ENCODE measurements at places on chromosomes 5 and 9. TPM values are rescaled to one million over a fixed set of nuclear protein-coding genes. Genes with fewer than 3 reads are reported as not detected.

DNA sequence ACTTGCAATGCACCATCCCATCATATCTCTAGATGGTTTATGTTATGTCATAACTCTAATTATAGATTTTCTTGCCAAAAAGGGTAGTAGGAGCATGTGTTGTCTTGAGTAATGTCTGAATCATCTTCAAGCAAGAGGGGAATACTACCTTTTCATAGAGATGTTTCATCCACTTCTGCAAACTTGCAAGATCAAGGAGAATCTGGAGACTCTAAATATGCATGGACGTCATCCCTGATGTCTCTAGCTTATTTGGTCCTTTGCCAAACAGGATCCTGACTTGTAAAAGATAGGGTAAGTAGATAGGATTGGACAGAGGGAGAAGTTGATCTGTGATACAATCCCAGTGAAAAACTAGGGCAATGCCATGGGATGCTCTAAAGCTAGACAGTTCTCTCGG, 246.5 kb downstream of the DMRTA1 start:
- no peak for DNase-seq

- DNase-seq: no peak
These were observed 5.5 kb upstream of the TNIP1 start for GRCh38 chr5:151086192-151086869.

DNA sequence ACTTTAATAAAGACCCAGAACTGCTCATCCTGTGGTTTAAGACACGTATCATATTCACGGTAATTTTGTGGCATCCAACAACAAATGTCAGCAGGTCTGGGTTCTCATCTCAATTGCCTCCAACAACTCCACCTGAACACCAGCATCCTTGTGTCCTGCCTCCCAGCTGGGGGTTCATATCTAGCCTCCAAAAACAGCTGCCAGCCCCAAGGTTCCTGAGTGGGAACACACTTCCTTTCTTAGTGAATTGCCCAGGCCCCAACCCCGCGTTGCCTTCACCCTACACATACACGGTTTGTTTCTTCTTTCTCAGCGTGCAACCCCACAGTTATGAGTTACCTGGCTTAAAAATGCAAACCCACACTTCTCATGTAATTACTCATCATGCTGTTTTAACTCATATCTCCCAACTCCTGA, 77.9 kb downstream of the SEMA4D start:
- no peak for DNase-seq

- DNase-seq: no peak
These were observed 21.4 kb upstream of the LTC4S start for GRCh38 chr5:179772351-179772750.

DNA sequence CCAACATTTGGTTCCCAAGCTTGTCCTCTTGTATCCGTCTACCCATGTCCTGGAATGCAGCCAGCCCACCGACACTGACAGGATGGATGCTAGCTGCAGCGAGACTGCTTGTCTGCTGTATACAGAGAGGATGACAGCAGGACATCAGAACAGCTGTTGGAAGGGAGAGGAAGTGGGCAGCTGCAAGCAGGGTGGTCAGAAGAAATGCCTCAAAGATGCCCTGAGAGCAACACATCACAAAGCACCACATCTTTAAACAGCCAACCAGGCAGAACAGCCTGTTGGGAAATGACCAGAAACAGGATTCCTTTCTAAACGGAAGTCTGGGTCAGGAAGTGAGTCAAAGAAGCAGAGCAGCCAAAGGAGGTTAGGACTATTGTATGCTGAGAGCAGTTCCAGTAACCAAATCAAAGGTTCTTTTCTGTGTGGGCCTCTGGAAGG, 219.1 kb downstream of the NDUFS4 start:
- DNase-seq: peak; percentile 44

DNA sequence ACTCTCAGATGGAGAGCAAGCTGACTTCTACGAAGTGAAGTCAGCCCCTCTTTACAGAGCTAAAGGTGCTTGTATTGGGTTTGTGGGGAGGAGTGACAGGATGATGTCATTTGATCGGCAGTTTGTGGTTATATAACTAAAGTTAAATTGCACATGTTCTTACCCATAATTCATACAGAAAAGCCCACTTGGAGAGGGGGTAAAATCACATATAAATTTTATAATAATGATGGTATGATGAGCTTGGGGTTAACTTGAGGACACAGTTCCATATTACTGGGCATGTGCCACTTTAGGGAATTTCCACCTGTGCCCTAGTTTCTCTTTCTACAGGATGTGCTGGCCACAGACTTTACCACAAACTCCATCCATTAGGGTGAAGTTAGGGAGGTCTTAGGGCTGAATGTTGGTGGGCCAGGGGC, 1178.6 kb upstream of the CDH9 start:
- no peak for DNase-seq

- DNase-seq: no peak
These were observed 4.7 kb upstream of the PSMB7 start for GRCh38 chr9:124419832-124420489.

- no peak for DNase-seq
These were observed 216.2 kb upstream of the PIK3R1 start for GRCh38 chr5:67999391-67999790.

DNA sequence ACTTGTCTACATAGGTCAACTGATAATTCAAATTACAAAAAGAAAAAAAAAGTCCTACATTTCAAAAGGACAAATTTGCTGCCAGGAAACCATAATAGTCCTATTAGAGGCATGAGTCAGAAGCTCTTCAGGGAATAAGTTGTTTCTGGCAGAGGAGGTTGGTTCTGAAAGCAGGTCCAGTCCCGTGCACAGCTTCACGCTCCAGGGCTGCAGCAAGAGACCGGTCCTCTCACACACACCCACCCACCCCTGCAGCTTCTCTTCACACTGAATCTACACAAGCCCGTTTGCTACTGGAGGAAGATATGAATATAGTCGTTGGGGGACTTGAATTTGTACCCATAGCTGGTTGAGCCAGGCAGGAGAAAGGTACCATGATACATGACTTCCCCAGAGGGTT, 36.9 kb upstream of the SLC1A3 start:
- DNase-seq: no peak

DNA sequence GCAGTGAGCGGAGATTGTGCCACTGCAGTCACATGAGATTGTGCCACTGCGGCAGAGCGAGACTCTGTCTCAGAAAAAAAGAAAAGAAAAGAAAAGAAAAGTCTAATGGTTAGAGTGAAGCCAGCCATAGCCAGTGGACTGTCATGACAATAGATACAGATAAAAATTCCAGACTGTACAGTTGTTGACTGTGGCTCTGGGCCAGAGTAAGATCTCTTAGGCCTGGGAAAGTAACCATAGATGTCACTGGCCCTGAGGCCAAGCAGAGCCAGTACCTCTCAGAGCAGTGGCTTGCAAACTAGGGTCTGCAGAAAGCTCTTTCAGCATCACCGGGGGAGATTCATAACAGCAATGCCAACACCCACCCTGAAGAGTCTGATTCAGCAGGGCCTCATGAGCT, 44.1 kb upstream of the SUB1 start:
- no peak for DNase-seq

Gene CDH9
- not detected for total RNA-seq

Gene ENTPD2
- total RNA-seq: 3.2 TPM

Gene MCCC2
- 37.2 TPM for total RNA-seq
